Stimulated activated memory B cell treated with anti-CD40 and anti-IgM and Interleukin-4, amounts not matched to agents 10 μg/mL and 1 μg/mL and 100 μg/mL, for 72 hours (primary cell): ENCODE measurements at places on chromosomes 13 and 19.

DNA sequence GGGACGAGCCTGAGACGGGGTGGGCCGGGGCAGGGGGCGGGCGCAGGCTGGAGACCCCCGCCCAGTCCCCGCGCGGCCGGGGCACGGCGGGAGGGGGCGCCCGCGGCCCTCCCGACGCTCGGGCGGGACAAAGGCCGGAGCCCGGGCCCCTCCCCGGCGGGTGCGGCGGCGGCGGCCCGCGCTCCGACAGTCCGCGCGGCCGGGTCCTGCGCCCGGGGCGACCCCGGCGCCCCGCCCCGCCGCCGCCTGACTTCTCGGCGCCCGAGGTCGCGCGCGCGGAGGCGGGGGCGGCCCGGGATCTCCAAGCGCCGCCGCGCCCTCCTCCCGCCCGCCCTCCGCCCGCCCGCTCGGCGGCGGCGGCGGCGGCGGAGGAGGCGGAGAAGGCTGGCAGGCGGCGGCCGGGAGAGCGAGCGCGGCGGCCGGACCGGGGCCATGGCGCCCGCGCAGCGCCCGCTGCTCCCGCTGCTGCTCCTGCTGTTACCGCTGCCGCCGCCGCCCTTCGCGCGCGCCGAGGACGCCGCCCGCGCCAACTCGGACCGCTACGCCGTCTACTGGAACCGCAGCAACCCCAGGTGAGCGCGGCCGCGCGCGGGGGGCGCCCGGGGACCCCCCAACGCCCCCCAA, at the start of gene EFNA2:
Gene EFNA2 (plus strand): TSS at position 137 of the 624 bp plus-strand sequence. CDS start 296 bp downstream, at position 433.
- ATAC-seq, result no peak

DNA sequence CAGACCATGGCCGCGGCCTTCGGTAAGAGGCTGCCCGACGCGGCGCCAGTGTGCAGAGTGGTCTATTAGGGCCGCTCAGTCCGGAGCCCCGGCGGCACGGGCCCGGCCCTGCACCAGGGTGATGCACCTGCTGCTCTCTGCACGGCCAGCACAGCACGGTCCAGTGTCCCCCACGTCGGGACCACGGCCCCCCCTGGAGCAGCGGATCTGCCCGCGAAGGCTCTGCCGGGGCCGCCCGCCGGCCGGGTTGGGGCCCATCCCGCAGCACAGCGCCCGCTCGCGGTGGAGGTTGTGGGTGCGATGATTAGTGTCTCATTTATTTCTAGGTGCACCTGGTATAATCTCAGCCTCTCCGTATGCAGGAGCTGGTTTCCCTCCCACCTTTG, 7.9 kb downstream of the PTBP1 start:
- ATAC-seq, result peak; percentile 22

GRCh38 chr13:28185256-28185655, 46.9 kb downstream of the PAN3 start:
- no peak for ATAC-seq

DNA sequence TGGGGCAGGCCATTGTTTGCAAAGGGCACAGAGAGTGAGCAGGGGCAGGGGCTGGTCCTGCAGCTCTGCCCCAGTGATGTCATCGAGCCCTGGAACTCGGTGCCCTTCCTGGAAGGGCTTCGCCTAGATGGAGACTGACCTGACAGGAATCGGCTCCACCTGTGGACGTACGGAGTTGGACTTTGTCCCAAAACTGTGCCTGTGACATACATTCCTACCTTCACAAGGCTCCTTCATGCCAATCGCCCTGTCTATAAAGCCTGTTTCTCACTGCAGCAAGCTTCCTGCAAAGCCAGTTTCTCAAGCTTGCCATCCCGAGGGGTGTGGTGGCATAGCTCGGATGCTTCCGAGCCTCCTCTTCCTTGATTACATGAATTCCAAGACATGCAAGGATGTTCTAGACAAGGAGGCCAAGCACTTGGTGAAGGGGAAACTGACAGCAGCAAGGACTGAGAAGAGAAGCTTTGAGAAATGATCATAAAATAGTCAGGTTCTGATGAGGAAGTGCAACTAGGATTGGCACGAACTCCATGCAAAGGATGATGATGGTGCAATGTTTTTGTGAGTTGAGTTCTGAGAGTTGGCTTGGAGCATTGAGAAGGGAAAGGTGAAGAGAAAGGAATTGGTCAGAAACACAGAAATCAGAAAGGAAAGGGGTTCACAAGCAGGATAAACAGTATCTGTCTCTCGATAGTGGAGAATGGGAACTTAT, 73.6 kb upstream of the STK24 start:
- peak; percentile 60 for ATAC-seq

- ATAC-seq, result peak; percentile 41
These were observed 197.4 kb downstream of the RGCC start for GRCh38 chr13:41654796-41655195.

DNA sequence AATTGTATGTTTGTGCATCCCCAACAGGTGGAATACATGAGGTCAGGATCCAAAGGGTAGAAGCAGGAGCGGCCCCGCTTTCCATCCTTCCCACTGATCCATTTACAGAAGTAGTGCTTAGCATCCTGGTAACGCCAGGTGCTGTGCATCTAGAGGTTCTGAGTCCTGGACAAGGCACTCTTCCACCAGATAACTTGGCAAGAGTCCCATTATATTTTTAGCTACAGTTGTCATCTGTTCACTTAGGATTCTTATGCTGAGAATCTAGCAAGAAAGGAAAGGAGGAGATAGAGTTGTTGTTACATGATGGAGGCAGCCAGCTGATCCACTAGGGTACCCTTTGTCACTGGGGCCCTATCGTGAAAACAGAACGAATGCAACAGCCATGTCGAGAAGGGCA, 389.5 kb upstream of the ZNF507 start:
- ATAC-seq, result no peak

DNA sequence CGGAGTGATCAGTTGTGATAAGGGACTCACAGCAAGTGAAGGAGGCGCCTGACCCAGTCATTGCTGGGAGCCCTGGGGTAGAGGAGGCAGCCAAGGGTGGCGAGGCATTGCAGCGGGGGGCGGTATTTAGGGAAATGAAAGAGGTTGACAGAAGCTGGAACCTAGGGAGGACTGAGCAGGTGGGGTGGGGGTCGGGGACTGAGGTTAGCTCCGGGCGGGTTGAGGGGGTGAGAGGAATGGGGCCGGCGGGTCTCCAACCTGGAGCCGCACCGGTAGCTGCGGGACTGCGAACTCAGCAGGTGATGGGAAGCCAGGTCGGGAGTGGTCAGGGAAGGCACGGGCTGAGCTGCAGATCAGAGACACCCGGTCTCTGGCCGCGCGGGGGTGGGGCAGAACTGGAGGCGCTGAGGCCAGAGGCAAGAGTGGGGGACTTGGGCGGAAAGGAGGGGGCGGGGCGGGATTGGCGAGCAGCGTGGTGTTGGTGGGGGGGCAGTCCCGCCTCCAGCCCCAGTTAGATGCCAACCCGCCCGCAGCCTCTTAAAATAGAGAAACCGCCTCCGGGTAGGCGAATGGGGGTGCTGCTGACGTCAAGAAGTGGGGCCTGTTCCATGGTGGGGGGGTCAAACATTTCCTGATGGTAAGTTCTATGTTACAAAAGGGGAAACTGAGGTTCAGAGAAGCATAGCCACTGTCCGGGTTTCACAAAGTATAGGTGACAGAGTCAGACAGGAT, 1.5 kb downstream of the MAST3 start:
- ATAC-seq, result peak; percentile 92

DNA sequence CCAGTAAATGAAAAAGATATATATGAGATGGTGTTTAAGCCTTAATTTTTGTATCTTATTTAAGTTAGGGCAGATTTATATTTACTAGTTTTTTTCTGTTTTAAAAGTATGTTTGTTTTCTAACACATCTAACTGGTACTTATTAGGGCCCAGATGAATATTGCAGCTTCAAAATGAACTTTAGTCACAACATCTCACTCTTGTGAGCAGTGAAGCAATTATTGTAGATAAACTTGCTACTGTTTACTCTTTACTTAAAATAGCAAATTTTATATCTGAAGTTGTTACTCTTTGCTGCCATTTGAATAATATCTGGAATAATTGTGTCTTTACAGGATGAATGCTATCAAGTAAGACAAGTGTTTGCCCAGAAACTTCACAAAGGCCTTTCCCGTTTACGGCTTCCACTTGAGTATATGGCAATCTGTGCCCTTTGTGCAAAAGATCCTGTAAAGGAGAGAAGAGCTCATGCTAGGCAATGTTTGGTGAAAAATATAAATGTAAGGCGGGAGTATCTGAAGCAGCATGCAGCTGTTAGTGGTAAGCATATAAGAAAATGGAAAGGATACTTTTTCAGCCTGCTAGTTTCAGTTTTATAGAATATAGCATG, 166.8 kb downstream of the PDS5B start:
- ATAC-seq, result no peak

- no peak for ATAC-seq
These were observed 5.6 kb upstream of the PRKD2 start for GRCh38 chr19:46722421-46723022.

- no peak for ATAC-seq
These were observed 5.6 kb downstream of the TLE6 start for GRCh38 chr19:2982983-2983350.

DNA sequence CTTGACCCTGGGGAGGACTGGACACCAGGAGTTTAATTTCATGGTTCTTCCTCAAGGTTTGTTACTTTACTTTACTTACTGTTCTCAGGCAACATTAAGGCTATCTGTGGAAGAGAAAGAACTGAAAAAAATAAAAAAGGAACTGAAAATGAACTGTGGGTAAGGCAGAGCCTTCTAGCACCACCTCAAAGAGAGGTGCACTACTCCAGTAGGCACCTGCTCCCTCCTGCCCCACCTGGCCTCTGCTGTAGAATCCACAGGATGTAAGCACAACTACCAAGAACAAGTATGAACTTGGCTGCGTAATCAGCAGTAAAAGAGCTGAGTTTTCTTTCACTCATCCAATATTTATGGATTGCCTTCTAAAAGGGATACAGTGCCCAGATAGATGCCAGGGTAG, 12.2 kb downstream of the ZNF112 start:
- ATAC-seq, result peak; percentile 73

- no peak for ATAC-seq
These were observed 625.6 kb downstream of the DCT start for GRCh38 chr13:93853912-93854311.

DNA sequence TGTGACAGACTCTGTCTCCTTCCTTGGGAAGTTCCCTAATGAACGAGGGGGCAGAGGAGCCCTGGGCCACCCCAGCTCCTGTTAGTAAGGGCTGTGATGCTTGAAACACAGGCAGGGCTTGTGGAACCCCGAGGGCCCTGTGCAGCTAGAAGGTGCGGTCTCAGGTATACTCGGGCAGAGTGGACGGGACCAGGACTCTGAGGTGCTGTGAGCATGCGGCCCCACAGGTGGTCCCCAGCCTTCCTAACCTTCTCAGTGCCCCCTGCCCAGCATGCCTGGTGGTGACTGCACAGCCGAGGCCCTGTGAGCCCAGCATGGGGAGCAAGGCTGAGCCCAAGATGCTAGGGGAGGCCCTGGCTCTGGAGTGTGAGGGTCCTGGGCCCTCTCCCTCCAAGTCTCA, 4.0 kb upstream of the SIGLEC8 start:
- no peak for ATAC-seq

- ATAC-seq, result peak; percentile 22
These were observed 27.9 kb upstream of the PARP4 start for GRCh38 chr13:24540236-24541126.

DNA sequence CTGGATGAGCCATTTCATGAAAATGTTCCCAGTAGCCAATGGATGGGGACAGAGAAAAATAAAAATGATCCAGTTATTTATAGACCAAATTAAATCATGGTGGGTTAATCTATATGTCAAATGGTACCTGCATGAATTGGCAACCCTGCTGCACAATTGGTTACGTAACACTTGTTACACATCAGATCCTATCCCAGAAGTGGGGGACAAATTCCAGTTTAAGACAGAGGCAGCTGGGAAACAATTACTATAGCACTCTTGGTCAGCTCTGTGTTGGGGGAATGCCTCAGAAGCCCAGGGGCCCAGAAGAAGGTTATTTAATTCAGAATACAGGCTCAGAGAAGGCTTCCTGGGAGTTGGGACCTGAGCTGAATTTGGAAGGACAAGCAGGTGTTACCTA, 81.1 kb upstream of the FLT1 start:
- ATAC-seq, result no peak

- no peak for ATAC-seq
These were observed 9.3 kb upstream of the SYT5 start for GRCh38 chr19:55189403-55189835.

GRCh38 chr19:49492573-49493405, 3.4 kb upstream of the RPS11 start:
- ATAC-seq, result no peak

GRCh38 chr13:96734499-96734898, 259.8 kb downstream of the OXGR1 start:
- ATAC-seq, result no peak

GRCh38 chr13:31168166-31168565, 6.5 kb upstream of the HSPH1 start:
- ATAC-seq, result no peak
